Fibroblast of skin of left quadriceps (primary cell): ENCODE measurements at places on chromosomes 1 and 21.

DNA sequence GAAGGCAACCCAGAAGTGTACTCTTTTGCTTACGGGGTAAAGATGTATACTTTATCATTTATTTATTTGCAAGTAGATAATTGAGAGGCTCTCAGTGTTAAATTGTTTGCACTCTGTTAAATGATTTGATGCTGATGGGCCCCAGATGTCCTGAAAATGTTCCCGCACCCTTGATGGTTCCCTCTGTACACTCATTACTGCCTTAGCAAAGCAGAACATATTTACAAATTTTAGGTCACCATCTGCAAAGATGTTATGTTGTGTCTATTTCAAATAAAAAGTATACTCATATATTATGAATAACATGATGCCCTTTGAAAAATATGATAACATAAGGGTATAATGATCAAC lies 240.5 kb upstream of the SNX7 start:
- DNase-seq = no peak

- no peak for DNase-seq
Measured at GRCh38 chr21:39078322-39079065, 104.8 kb downstream of the PSMG1 start.

DNA sequence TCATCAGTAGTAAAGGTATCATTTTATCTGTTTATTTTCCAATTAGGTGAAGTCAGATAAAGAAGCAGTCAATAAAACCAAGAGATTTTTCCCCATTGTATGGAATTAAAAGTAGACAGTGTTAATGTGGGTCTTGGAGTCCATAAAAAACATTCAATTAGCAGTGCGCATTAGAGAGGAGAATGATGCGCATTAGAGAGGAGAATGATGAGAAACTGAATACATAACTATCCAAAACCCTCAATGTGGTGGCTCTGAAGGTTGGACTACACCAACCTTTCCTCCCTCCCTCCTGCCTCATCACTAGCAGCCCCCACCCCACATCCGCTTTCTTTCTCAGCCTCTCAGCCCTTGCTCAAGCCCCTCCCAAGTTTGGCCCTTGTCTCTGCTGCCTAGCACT lies 99.5 kb downstream of the DAB1 start:
- DNase-seq = no peak

- DNase-seq = no peak
Measured at GRCh38 chr1:108729481-108729880, 16.8 kb downstream of the FNDC7 start.

DNA sequence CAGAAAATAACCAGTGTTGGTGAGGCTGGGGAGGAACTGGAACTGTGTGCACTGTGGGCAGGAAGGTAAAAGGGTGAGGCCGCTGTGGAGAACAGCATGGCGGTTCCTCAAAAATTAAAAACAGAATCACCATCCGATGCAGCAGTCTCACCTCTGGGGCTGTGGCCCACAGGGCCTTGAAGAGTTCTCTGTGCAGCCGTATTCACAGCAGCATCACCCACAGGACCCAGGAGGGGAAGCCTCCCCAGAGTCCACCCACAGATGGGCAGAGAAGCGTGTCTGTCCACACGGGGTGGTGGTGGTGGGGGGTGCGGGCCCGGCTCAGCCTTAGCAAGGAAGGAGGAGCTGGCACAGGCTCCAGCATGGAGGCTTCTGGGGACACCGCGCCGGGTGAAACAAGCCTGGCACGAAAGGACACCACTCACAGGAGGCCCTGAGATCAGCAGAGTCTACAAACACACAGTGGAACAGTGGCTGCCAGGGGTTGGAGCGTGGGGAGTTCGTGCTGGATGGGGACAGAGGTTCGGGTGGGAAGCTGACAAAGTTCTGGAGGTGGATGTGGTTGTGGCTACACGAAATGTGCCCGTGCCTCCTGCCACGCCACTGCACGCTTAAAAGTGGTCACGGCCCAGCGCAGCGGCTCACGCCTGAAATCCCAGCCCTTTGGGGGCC lies 11.5 kb downstream of the MORN1 start:
- no peak for DNase-seq

DNA sequence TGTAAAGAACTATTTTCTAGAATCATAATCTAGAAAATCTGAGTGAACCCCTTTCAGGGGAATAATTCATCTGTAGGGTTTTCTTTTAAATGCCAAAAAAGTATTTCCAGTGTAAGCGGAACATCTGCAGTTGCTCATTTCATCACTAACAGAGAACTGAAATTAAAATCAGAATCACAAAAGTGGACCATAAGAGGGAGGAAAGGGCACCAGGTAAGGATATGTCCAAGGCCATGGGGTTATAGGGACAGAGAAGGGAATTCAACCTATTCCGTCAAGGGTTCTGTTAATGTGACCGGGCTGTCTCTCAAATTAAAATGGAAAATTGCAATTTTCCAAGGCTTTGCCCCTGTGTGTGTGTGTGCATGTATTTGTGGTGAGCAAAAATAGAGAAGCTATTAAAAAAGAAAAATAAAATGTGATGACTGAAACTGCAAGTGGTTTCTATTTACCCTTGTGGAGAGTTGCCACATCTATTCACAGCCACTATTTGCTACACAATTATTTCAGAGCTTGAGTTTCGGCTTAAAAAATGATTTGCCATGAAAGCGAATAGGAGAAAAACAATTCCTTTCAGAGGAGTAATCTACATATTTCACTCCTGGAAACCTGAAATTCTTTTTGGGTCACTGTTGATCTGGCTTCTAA lies 53.1 kb downstream of the APP start:
- no peak for DNase-seq

DNA sequence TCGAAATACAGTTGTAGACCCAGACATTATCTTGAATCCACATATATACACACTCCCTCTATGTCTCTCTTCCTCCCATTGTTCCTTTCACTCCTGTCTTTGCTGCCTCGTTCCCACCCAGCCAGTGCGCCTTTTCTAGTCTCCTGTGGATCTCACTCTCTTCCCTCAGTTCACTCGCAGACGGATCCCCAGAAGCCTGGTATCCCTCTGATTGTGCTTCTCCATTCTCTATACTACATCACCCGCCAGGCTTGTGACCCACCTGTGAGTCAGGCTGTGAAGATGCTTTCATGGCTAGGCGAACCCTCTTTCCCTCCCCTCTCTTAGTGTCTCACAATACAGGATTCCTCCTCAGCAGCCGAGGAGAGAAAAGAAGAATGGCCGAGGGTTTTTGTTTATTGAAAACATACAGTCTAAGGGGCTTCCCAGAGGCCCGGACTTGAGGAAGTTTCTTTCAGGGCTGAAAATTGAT lies 1.5 kb downstream of the HCN3 start:
- no peak for DNase-seq

GRCh38 chr1:209609791-209610630 lies 26.5 kb downstream of the CAMK1G start:
- DNase-seq = no peak
